ENCODE measurements at places on chromosomes 5 and 9.
A peak's percentile ranks its signal among the peaks of the same experiment; 100 is the strongest.

DNA sequence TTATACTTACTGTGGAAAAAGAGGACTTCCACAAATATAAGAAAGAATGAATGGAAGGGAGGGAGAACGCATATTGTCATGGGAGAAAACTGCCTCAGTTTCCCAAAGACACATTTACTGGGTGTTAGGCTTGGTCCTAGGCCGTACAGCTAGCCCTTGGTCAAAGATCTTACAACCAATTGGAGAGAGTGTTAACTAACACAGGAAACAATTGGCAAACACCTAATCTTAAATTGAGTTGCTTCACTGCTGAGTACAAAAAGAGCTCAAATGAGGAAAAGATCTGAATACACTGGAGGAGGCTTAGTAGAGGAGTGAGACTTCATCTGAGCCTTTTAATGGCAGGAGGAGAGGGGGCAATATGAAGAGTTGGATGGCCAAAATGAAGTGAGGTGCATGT is 161.7 kb downstream of the GLIS3 start:
- DNase-seq = no peak

DNA sequence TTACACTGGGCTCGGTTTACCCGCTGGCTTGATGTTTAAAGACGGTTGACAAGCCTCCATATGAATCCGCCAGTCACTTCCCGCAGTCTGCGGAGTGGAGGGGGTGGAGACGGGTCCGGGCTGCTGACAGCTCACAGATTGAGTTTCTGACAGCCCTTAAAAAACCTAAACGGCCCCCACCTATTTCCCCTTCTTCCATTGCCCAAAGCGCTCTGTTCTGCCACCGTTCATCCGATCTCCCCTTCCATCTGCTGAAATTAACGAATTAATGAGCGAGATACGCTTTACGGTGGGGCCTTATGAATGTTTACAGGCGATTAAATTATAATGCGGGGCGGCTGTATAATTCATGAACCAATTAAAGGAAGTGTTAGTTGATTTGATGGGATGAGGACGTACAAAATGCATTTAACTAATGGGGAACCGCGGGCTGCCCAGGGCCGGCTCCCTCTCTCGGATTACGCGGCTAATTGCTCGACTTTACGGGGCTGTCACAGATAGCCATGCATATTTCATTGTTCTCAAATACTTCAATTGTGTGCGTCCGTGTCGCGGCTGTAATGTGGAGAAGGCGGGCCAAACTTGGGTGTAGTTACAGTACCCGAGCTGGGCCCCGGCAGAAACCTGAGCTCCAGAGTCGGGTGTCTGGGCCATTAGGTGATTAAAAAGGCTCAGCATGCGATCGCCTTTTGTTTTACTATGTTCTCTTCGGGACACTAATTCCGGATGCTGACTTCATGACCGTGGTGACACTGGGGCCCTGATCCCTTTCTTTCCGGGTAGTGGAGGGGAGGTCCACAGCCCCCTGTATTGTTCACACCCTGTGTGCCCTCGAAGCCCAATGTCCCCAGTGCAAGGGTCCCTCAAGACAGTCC is 74.9 kb downstream of the GTF3C4 start:
- DNase-seq = peak; percentile 64

DNA sequence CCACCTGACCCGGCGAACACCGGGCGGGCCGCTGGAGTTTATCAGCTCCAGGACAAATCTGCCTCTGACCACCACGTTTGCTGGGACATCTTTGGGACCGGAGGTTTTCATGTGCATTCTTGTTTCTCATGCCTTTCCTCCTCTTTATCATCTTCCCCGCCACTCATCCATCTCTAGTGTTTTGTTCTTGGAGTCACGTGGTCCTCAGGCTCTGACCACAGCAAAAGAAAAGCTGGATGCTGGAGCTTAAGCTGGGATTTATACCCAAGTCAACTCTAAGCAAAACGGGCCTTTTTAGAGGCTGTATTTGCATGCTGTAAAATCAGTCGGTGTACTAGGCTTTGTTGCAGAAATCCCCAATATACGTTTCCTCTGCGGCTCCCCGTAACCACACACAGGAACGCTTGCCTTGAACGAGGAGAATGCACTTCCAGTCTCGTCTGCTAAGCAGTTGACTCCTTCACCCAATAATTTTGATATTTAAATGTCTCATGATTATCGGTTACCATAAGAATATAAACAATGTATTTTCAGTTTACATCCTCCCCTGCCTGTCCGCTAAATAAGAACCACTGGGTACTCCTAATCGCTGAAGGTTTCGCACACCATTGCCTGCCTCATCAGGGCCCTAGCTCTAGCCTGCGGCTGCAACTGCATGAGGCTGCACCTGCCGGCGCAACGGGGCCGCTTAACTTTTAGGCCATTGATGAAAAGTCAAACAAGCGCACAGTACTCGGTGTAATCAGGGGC is 560 bp upstream of the NDUFS6 start:
- DNase-seq = no peak

DNA sequence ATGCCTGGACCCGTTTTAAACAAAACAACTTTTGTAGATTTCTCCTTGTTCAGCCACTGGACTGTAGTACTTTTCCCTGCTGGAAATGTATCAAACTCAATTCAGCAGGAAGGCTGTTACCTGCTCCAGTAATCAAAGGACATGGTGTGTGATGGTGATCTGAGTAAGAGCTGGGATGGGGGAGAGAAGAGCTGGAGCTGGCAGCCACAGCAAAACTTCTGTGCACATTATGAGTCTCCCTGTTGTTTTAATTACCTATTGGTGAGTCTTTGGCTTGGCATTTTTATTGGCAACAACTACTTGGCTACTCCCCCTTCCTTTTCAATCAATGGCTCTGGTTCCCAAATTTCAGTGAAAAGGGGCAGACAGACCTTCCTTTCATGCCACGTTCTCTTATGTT is 9.7 kb downstream of the NREP start:
- no peak for DNase-seq

DNA sequence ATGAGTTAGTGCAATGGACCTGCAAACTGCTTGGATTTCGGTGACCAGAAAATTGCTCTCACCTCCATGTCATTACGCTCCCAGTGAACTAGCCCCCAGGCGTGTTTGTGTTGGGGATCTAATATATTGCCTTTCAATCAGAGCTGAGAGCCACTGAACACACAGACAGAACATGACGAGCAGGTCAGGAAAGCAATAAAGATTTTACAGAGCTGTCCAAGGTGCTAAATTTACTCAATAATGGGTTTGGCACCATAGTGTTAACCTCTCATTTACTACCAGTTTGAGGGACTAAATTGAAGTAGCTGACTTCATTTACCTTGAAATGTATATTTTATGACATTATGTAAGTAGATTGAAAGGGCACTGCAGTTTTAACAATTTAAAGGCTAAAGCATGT is 383.0 kb downstream of the EBF1 start:
- DNase-seq = no peak

DNA sequence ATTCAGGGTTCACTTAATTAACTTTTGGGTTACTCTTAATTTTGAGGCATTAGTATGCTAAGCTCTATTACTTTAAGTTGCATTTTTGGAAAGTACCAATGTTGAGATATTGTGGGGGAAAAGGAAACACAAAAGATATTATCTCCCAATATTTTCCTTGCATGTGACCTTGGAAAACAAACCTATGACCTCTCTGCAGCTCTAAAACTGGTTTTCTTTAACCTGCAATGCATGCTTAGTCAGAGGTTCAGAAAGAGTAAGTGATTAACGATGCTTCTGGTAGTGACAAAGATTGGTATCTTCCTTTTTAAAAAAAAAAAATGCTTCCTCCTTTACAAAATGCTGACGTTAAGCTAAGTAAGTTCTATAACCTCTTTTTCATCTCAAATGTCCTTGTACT is 44.9 kb upstream of the CDH18 start:
- DNase-seq = no peak

DNA sequence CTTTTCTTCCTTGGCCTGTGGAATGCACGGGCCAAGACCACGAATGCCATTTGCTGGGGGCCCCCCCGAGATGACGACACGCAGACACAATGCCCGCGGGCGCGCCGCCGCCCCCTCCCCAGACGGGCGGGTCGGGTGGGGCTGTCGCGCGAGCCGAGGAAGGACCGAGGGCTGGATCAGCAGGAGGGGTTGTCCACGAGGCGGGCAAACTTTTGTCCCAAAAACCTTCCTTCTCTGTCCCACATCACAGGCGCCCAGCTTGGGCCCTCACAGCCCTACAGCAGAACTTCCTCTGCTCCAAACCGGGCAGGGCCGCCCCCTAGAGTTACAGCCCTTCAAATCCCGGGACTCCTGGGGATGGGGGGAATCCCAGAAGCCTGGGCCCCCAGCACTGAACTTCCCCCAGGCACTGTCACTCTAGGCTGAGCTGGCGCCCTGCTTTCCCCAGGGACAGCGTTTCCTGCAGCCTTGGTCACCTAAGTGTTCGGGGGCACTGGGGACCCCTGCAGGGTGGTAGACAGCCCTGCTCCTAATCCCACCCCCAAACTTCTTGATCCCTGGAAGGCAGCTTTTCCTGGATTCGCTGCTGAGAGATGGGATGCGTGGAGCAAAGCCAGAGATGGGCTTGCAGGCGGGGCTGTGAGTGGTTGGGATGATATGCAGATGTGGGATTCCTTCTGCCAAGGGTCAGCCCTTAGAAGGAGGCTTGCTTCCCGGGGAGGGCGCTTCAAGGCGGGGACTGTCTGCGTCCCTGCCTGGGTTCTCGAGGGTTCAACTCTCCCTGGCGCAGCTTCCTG is 980 bp downstream of the COL5A1 start:
- DNase-seq = no peak

- peak; percentile 48 for DNase-seq
Measured at GRCh38 chr5:83097689-83098231, 20.4 kb downstream of the XRCC4 start.

- no peak for DNase-seq
Measured at GRCh38 chr5:168563959-168564358, 15.2 kb downstream of the PANK3 start.

DNA sequence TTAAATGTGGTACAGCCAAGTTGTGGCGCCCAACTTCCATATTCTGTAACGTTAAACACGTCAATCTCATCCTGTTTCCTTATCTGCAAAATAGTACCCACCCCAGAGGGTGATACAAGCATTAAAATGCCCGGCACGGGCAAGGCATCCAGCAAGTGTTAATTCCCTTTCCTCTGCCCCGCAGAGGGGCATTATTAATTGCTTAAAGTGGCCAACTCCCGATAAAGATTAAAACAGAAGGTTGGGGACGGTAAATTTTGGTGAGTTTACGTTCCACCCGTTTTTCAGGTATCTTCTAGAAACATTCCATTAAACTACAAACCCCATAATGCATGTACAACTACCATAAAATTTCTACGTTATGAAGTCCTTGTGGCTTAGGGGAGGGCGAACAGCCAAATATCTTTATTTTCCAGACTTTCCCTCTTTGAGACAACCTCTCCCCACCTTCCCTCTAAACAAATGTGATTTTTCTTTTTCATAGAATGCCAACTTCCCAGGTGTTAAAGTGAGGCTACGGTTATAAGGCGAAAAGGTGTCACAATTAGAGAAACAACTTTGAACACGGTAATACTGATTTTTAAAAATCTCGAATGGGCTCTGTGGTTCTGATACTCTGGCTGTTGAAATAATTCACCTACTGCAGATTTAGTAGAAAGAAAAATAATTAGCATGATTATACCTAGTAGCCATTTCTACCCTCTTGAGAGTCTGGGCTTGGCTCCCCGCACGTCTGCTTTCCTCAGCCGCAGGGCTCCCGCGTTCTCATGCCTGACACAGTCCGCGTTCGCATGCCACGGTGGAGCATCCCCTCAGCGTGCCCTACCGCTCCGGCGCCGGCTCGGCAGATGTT is 1.2 kb upstream of the GPBP1 start:
- DNase-seq = peak; percentile 36

DNA sequence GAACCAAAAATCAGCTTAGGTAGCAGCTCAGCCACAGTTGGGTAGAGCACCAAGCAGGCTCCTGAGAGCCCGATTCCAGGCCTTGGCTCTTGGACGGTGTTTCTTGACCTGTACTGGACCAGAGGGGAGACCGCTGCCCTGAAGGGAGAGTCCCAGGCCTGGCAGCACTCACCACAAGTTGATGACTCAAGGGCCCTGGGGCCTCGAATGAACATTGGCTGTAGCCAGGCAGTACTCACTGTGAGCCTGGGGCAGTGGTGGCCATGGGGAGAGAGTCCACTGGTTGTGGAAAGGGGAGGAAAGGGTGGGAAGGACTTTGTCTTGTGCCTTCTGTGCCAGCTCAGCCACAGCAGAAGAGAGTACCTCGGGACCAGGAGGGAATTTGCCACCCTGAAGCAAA is 166.1 kb downstream of the EDIL3 start:
- no peak for DNase-seq

DNA sequence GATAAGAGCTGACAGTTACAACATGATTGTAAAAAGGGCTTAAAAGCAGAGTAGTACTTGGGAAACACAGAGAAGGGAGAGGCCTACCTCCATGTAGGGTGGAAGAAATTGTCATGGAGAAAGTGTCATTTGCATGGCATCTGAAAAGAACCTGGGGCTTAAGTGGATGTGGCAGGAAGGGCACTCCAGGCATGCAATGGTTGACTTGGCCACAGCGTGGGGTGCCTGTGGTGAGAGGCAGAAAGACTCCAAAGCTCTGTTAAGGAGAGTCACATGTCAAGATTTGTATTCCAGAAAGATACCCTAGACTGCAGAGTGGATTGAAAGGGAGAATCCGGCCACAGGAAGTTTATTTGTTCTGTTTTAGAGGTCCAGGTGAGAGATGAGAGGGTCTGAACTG is 2.4 kb downstream of the POLR3G start:
- no peak for DNase-seq

- DNase-seq = no peak
Measured at GRCh38 chr9:86945728-86946200, 1.5 kb downstream of the GAS1 start.

DNA sequence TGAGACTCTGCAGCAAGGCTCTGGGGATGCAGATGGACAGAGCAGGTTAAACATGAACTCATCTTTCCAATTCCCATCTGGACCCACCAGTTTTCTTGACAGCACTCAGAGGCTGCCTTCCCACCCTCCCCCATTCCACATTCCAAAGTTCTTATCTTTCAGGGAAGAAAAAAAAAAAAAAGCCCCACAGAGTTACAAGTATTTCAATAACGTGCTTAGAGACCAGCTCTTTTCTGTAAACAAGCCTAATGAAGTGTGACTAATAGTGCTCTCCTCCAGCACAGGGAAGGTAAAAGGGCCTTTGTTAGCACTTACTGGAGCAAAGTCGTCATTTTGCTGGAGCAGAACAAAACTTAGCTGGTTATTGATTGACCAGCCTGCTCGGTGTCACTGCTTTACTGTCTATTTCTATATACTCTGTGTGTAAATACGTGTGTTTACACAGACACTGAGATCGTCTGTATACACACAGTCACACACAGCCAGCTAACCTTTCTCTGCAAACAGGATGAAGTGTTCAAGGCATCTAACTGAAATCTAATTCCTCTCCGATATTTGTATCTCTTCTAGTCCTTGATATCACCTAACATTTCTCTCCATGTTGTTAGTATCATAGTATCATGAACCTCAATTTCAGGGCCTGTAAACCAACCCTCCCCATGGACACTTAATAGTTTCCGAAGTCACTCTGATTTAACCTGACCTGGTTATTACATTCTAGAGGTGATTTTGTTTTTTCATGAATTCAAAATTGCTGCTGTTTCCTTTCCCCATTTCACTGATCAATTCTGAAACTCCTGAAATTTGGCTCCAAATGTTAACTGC is 84.9 kb downstream of the ZNF608 start:
- DNase-seq = peak; percentile 86

- DNase-seq = no peak
Measured at GRCh38 chr5:94670726-94671125, 52.3 kb downstream of the SLF1 start.
